ENCODE measurements at places on chromosomes 16 and 17.

- DNase-seq = no peak
These were observed 10.2 kb downstream of the EFTUD2 start for GRCh38 chr17:44889003-44889402.

- DNase-seq = no peak
These were observed 61.9 kb downstream of the SDK2 start for GRCh38 chr17:73582359-73582758.

GRCh38 chr16:77276661-77277060, 77.5 kb downstream of the SYCE1L start:
- DNase-seq = peak; percentile 25

GRCh38 chr17:76585649-76586593, at the start of gene ST6GALNAC2:
Gene ST6GALNAC2, minus strand, starts transcription at chr17:76585860. Its CDS starts 52 bp downstream, at chr17:76585808.
- no peak for DNase-seq

DNA sequence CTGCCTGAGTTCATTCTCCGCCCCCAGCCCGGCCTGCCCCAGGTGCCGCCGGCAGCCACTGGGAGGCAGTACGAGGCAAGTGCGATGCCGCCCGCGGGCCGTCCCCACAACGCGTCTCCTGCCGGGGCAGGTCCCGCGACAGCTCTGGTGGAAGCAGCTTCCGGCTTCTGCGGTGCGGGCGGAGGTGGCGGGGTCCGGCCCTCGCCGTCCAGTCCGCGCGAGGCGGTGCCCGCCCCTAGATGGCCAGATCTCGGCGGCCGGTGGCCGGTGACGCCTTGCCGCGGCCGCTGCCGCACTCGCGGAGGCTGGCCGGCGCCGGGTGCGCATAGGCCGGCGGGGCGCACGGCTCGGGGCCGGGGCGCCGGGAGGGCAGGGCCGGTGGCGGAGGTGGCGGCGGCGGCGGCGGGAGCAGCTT, 1.8 kb downstream of the GJD3 start:
- peak; percentile 51 for DNase-seq

- no peak for DNase-seq
These were observed 35.9 kb downstream of the CBFA2T3 start for GRCh38 chr16:88940862-88941817.

- no peak for DNase-seq
These were observed 133.7 kb downstream of the GSG1L start for GRCh38 chr16:27929818-27930217.

All from cerebellar cortex (tissue), 1 donor.